Activated CD4-positive, alpha-beta memory T cell treated with anti-CD3 and anti-CD28 coated beads for 36 hours (primary cell): ENCODE measurements at places on chromosomes 1 and 21. TPM values are rescaled to one million over a fixed set of nuclear protein-coding genes. Genes with fewer than 3 reads are reported as not detected.

The VASH2 gene
- 0.63 TPM for total RNA-seq

The COL11A1 gene
- total RNA-seq, result not detected

GRCh38 chr21:39392981-39393380, 44.1 kb upstream of the HMGN1 start:
- peaks cover 12% of the 10 kb centered on the region for H3K4me1 ChIP-seq
- H3K4me3 ChIP-seq, result no peak overlapping the region
- no peak overlapping the region for H3K27ac ChIP-seq
- H3K27me3 ChIP-seq, result no peaks in the 10 kb centered on the region

- no peak overlapping the region for H3K4me3 ChIP-seq
- H3K4me1 ChIP-seq, result no peaks in the 10 kb centered on the region
- no peak overlapping the region for H3K27ac ChIP-seq
- H3K27me3 ChIP-seq, result no peaks in the 10 kb centered on the region
- DNase-seq, result no peak
These were observed 128.3 kb downstream of the ELAVL4 start for GRCh38 chr1:50237056-50237455.

DNA sequence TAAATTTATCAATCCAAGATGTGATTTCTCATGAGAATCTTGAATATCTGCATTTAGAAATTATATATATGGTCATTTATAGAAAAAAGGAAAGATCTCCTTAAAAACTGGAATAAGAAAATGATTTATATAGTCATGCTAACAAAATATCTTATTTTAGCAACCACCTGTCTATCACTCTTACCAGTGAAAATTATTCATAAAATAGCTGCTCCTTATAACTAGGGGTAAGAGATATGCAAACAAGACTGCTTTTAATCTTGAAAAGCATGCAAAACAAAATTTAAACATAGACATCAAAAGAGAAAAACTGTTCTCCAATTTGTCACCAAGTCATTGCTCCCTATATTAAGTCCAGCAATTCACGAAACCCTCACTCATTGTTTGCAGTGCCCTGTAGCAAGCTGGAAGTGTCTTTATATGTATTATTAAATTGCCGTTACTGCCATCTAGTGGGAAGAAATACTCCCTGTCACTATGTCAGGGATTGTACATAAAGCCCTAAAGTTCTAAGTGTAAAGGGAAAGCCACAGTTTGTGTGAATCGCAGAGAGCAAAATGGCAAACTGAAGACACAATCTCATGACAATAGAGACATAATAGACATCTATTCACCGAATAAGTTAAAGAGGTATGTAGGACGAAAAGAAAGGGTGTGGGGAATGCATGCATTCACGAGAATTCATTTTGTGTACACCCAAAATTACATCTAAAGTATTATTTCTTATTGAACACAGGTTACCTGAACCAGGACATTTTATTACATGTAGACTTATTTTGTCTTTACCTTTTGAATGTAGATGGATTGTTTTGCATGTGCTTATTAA, 600.5 kb downstream of the USP25 start:
- DNase-seq, result no peak
- no peaks in the 10 kb centered on the region for H3K36me3 ChIP-seq
- H3K27ac ChIP-seq, result no peak overlapping the region
- no peaks in the 10 kb centered on the region for H3K4me1 ChIP-seq

The SH2D1B gene
- total RNA-seq, result not detected

GRCh38 chr21:44357064-44357837, 3.8 kb downstream of the TRPM2 start:
- H3K4me1 ChIP-seq, result peaks cover 37% of the 10 kb centered on the region
- H3K27ac ChIP-seq, result no peak overlapping the region
- no peak for DNase-seq

DNA sequence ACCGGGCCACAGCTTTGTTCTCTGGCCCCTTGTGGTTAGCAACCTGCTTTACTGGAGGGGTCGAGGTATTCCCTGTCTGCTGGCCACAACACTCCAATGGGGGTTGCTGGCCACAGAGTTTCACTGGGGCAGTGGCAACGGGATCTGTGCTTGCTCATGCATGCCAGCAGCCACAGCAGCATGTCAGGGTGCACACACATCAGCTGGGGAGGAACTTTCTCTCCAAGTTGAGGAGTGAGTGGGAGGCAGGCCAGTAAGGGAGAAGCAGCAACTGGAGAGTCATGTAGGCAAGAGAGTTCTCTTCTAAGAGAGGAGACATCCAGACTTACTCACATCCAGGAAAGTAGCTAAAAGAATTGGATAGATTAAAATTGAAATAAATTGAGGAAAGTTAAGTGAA, 38.0 kb downstream of the SAMD13 start:
- no peaks in the 10 kb centered on the region for H3K4me1 ChIP-seq
- H3K36me3 ChIP-seq, result peaks cover 16% of the 10 kb centered on the region
- peaks cover 9% of the 10 kb centered on the region for H3K27me3 ChIP-seq
- no peak overlapping the region for H3K4me3 ChIP-seq
- DNase-seq, result no peak
- H3K27ac ChIP-seq, result no peak overlapping the region

GRCh38 chr1:67618285-67619018, 66.5 kb upstream of the GADD45A start:
- no peak overlapping the region for H3K4me3 ChIP-seq
- no peak for DNase-seq
- H3K36me3 ChIP-seq, result no peaks in the 10 kb centered on the region
- peaks cover 19% of the 10 kb centered on the region for H3K27me3 ChIP-seq
- H3K4me1 ChIP-seq, result no peaks in the 10 kb centered on the region

GRCh38 chr1:53614231-53615021, 124.5 kb downstream of the GLIS1 start:
- H3K27ac ChIP-seq, result no peak overlapping the region
- H3K4me1 ChIP-seq, result no peaks in the 10 kb centered on the region
- H3K36me3 ChIP-seq, result peaks cover 11% of the 10 kb centered on the region
- H3K4me3 ChIP-seq, result no peak overlapping the region
